ENCODE measurements at places on chromosomes 6 and 20.

DNA sequence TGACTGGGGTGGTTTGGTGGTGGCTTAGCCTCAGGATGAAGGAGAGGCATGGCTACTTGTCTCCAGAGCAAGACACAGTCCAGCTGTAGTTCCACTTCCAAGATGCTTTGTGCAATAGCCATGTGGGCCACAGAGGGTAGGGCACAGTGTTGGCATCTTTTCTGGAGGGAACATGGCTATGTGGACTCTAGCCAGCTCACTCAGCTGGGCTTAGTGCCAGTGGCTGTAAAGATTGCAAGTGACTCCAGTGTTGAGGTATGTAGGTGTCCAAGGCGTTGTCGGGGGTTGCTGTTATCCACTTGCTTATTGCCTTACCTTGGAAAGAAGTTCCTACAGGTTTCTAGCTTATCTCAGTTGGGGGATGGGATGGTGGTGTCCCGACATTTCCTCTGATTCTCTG is 233.4 kb downstream of the CD109 start:
- DNase-seq: no peak

GRCh38 chr20:56439771-56440291 is 27.8 kb downstream of the CASS4 start:
- DNase-seq: no peak

DNA sequence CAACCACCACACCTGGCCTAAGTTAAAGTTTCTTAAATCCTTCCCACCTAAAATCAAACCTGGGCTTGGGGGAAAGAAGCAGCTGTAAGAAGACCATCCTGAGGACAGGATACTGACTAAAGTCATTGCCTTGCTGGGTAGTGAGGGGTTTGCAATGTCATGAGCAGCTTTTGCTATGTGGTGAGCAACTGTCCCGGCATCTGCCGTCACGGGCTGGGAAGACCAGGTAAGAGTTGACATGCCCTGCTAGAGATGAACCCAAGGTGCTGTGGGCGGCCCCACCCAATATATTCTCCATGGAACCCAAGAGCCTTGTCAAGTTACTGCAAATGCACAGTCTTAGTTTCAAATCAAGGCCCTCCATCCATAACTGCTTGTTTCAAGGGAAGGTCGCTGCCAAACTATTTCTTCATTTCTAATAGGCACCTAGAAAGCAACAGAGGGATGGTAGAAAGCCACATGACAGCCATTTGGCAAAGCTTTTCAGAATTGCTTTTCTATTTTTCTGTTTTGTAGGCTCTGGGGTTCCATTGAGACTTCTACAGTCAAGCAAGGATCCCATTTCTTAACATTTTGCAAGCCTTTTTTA is 357.8 kb upstream of the JARID2 start:
- DNase-seq: no peak

DNA sequence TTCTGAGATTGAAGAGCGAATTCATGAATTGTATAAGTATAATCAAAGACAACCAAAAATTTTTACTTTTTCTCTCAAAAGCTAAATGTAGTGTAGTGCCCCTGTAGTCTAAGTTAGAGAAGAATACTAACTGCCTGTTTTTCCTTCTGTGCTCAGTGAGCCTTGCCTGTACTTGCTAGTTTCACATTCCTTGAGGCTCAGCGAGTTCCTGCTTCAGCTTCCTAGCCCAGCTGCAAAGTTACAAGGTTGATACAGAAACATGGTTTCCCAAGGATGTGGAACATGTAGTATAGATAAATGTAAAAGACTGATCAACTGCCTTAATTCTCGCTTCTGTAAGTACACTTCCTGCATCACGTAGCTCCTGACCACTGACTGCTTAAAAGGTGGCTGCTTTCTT is 33.1 kb upstream of the SEC63 start:
- no peak for DNase-seq

GRCh38 chr20:8675896-8676295 is 393.0 kb upstream of the PLCB4 start:
- no peak for DNase-seq

DNA sequence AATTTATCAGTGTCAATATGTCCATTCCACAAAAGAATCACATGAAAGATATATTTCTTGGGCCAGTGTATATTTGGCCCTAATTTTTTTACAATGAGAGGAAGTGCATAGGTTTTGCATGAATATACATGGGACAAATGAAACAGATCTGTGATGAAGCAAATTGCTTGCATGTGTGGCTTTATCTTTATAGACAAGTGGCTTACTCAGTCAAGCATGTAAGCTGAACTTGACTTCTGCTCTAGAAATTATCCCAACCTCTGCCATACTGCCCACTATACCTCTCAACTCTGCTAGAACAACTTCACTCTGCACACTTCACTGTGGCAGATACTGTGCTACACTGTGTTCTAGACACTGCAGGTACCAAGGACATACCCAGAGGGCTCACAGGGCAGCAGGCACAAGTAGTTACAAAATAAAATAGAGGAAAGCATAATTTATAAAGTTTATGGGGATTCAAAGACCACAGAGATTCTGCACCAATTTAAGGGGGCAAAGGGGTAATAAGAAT is 349.2 kb upstream of the HSF2 start:
- DNase-seq: peak; percentile 61

GRCh38 chr6:156273065-156273711 is 504.0 kb upstream of the ARID1B start:
- DNase-seq: no peak
